ENCODE measurements at places on chromosomes 2 and 18. TPM values are rescaled to one million over a fixed set of nuclear protein-coding genes. Genes with fewer than 3 reads are reported as not detected.

- no peak for DNase-seq
These were observed 105.9 kb upstream of the CELF4 start for GRCh38 chr18:37671530-37671929.

Gene ITPRIPL1
- total RNA-seq, result 2.3 TPM

DNA sequence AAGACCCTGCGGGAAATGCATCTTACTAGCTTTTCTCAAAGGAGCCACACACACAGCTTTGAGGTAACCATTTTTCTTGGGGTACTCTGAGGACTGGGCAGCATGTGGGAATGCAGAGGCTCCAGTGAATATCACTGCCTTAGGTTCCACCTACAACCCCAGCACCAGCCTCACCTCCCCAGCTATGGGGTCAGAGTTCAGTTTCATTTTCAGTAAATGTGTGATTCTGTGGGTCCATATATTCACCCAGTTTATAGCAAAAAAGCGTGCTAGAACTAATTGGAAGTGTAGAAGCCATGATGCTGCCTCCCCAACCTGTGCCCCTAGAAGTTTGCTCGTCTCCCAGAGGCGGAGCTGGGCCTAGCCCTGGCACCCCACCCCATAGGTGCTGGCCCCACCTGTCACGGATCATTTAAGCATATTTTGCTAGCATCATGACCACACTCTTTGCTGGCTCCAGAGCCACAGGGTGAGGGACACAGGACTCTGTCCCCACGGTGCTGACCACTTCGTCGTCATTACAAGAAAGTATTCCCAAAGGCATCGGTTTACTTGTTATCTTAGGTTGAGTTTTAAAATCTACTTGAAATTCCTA lies 57.7 kb downstream of the SH3RF3 start:
- no peak for DNase-seq

DNA sequence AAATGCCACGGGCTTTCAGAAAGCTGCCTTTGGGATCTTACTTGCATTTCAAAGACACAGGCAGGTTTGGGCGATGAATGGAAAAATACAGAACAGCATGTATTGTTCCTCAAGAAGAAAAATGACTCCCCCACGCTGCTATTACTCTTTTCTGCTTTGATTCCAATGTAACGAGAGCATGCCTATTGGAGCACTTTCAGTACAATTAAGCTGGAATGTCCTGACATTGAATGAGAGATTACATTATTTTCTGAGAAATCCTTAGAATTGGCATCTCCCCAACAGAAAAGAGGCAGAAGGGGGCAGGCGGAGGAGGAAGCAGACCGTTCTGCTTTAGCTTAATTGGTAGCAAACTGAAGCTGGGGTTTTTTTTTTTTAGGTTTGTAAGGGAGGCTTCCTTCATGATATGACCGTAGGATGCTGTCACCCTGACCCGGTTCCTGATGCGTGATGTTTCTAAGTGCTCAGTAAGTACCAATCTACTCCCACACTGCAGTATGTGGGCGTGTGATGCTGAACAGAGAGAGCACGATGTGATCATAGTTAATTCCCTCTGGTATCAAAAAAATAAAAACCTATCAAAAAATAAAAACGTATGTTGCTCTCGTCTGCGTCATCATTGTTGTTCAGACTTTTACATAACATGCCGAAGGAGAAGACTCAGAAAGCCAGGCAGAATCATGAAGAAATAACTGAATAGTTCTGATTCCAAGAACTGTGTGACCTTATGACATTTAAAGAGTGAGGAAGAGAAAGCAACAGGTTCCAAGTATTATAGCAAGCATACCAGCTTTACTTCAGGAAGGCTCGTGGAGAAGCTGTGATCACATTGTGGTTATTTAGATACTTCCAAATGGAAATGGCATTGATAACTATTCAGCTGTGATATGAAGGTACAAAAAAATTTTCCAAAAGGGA lies 40.5 kb downstream of the LONRF2 start:
- DNase-seq, result no peak

Gene ESPNL
- total RNA-seq, result 4.3 TPM

Gene GALNT14
- total RNA-seq, result 8.4 TPM

DNA sequence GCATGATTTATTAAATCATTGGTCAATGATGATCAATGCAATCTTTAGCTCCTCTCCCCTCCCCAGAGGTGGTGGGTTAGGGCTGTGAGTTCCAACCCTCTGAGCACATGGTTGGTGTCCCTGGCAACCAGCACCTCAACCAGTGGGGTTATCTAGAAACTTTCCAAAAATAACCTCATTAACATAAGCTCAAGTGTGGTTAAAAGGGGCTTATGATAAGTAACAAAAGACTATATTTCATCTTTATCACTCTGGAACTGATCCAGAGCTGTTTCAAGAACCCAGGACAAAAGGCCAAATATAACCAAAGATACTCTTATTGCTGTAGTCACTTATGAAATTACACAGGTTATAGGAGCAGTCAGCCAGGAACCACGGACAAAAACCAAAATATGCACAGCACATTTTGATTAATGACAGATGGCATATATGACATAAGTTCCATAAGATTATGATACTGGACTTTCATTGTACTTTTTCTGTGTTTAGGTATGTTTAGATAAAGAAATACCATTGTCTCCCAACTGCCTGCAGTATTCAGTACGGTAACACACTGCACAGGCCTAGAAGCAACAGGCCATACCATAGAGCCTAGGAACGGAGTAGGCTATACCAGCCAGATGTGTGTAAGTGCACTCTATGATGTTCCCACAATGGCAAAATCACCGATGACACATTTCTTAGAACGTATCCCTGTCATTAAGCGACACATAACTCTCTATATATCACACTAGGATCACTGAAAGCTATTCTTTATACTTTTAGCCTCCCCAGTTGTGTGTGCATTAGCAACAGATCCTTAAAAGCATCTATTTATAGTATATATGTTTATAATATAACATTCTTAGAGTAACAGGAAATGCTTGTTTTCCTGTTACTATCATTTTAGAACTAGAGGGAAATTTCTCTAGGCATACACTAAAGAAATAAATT lies 31.9 kb downstream of the KIDINS220 start:
- DNase-seq, result no peak
